ENCODE measurements at places on chromosomes 6 and 20. TPM values are rescaled to one million over a fixed set of nuclear protein-coding genes. Genes with fewer than 3 reads are reported as not detected.

Gene AGPAT1
- 158 TPM for polyA plus RNA-seq

Gene MICB
- polyA plus RNA-seq = 1.4 TPM

Gene SASH1
- 51.0 TPM for polyA plus RNA-seq

Gene HNF4A
- polyA plus RNA-seq = 0.29 TPM

Gene NDRG3
- 96.2 TPM for polyA plus RNA-seq

Gene MAVS
- polyA plus RNA-seq = 34.9 TPM

Data from spinal cord (tissue), 10 donors.